Esophagus squamous epithelium (tissue), 5 donors: ENCODE measurements at places on chromosomes 1 and 21.

DNA sequence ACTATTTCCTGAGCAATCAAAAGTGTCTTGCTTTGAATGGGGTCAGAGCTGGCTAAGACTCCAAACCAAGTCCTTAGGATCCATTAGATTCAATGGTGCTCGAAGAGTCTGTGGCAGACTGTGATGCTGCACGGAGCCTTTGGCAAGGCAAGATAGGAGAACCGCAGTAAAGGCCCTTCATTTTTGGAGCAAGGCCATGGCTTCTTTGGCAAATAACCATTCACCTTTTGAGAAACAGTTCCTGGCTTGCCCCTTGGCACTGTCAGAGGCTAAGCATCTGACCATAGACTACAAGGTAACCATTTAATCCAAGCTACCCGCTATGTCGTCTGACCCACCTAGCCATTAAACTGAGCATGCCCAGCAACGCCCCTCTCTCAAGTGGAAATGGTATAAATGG lies 45.2 kb downstream of the EDN2 start:
- DNase-seq = no peak

- DNase-seq = no peak
Observed at GRCh38 chr1:178946416-178946815, 75.5 kb upstream of the ANGPTL1 start.

DNA sequence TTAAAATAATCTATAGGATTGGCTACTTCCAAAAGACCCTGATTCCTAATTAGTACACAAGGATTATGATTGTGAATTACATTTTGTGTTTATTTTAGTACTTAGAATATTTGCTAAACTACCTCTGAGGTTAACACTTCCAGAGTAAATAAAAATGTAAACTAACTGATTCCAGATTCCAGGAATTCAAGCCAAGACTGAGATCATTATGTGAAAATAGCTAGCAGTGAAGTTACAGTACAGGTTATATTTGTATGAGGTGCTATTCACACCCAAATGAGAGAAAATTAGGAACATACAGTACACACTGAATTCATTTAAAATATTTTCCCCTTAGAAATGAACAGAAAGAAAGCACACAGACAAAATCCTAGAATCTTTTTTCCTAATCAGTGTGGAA lies 28.8 kb downstream of the TTLL7 start:
- DNase-seq = no peak

- no peak for DNase-seq
Observed at GRCh38 chr1:201842472-201843027, 13.6 kb downstream of the IPO9 start.

DNA sequence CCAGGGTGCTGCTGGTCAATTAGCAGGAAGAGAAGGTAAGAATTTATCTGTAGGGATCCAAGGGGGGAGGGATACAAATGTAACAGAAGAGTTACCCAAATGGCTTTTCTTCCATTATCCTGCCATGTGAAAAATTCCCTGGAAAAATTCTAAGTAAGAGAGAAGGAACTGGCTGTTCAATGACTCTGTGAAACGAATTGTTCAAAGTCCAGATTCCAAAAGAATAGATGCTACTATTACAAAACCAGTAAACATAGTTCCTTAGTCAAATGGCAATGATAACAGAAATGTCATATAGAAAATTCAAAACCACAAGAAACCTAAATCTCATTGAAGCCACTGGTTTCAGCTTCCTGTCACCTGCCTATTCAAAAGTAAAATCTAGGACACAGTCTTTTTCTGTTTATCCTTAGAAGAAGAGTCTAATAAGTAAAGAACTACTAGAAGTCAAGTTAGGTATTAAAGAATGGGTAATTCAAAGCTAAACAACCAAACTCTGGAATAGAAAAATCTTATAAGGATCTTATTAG lies 102.6 kb downstream of the ZNF644 start:
- DNase-seq = no peak

DNA sequence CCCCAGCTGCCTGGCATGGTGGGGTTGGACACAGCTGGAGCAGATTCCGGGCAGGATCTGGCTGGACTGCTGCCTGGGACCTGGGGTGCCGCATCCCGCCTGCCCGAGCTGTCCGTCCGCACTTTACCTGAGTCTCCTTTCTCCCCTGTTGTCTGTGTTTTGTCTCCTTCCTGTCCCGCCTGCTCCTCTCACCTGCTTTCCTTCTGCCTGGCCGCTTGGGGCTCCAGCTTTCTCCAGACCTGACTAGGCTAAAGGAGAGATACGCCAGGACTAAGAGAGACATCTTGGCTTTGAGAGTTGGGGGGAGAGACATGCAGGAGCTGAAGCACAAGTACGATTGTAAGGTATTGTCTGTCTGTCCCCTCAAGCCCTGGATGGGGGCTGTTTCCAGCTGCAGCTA lies 73.3 kb downstream of the ARHGEF10L start:
- DNase-seq = no peak

GRCh38 chr1:24149866-24150233 lies 6.9 kb upstream of the IL22RA1 start:
- DNase-seq = no peak

GRCh38 chr1:39635205-39635870 lies 4.1 kb downstream of the HEYL start:
- DNase-seq = no peak

- no peak for DNase-seq
Observed at GRCh38 chr21:45059121-45059520, 15.3 kb upstream of the ADARB1 start.

GRCh38 chr1:243465738-243466137 lies 209.9 kb downstream of the SDCCAG8 start:
- DNase-seq = no peak

- DNase-seq = no peak
Observed at GRCh38 chr1:103254691-103255090, 146.4 kb upstream of the COL11A1 start.

- DNase-seq = no peak
Observed at GRCh38 chr1:22184892-22185612, 42.2 kb upstream of the WNT4 start.

GRCh38 chr1:90186506-90187322 lies 191.8 kb downstream of the ZNF326 start:
- DNase-seq = no peak

- DNase-seq = no peak
Observed at GRCh38 chr1:209873067-209873799, 45.5 kb downstream of the UTP25 start.

- DNase-seq = no peak
Observed at GRCh38 chr1:231508941-231509340, 19.5 kb upstream of the TSNAX start.

DNA sequence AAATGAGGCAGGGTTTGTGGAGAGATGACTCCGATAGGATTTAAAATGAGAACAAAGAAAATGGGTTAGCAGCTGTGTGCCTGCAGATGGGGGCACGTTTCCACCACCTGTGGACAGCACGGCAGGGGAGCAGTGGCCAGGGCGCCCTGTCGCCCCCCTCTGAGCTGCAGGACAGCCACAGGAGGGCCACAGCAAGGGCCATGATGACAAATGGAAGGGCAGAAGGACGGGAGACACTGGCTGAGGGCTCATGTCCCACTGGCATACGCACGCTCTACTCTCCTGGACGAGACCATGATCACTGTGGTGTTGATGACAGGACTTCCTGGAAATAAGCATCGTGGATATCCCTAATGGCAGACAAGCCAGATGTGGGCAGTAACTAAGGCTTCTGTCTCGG lies 241.0 kb downstream of the SDCCAG8 start:
- no peak for DNase-seq

GRCh38 chr1:68975212-68975933 lies 478.5 kb upstream of the DEPDC1 start:
- DNase-seq = no peak

- DNase-seq = no peak
Observed at GRCh38 chr1:20426371-20426770, 59.6 kb downstream of the CAMK2N1 start.

- no peak for DNase-seq
Observed at GRCh38 chr1:213666113-213666512, 321.7 kb upstream of the PROX1 start.

- no peak for DNase-seq
Observed at GRCh38 chr1:161187311-161187710, 10.0 kb upstream of the B4GALT3 start.

GRCh38 chr1:103931891-103932290 lies 182.2 kb downstream of the AMY1C start:
- DNase-seq = no peak

DNA sequence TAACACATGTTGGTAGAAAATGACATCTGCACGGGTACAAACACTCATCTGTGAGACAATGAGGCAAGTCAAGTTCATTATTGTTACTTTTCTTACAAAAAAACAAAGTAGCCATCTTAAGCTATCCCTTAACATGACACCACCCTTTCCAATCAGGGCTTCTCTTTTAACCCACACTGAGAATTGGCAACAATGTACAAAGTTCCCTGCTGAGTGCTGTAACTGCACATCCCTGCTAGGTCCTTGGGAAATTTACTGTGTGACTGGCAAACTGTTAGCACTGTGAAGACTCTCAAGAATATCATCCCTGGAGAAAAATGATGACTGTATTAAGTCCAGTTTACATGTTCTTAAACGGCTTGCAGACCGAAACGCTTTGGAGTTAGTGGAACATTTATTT lies 185.8 kb upstream of the PLD5 start:
- DNase-seq = no peak

DNA sequence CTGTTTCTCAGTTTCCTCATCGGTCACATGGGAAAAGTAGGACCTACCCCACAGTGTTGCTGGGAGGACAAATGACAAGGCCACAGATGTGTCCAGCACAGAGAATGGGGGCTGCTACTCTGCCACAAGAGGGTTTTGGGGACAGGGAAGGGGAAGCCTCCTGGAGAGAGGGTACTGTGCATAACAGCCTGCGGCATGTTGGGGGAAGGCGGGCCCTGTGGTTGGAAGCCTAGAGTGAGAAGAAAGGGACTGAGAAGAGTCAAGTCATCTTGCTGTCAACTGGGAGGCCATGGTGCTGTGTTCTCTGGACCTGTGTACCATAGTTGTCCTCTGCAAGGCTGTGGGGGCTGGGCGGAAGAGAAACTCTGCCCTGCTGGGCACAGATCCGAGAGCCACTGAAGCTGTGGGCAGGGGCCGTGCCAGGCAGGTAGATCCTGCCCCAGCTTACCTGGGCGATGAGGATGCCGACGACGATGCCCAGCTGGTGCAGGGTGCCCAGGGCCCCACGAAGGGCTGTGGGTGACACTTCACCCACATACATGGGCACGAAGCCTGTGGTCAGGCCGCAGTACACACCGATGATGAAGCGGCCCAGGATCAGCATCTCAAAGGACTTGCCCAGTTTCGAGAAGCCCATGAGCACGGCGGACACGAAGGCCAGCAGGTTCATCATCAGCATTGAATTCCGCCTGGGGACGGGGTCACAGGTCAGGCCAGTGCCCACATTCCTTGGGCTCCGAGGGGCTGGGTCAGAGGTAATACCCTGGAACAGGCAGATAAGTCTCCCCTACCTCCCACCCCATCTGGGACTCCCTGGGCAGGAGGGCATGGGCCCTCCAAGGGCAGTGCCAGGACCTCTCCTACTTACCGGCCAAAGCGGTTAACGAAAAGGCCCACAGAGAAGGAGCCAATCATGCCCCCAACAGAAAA lies 28.2 kb downstream of the SLC2A1 start:
- no peak for DNase-seq

DNA sequence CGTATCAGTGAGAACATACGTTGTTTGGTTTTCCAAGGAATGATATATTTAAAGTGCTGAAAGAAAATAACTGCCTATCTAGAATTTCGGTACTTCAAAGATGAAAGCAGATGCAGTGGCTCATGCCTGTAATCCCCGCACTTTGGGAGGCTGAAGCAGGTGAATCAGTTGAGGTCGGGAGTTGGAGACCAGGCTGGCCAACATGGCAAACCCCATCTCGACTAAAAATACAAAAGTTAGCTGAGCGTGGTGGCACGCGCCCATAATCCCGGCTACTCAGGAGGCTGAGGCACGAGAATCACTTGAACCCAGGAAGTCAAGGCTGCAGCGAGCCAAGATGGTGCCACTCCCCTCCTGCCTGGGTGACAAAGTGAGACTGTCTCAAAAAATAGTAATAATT lies 16.4 kb downstream of the CD244 start:
- no peak for DNase-seq

- no peak for DNase-seq
Observed at GRCh38 chr1:78224246-78224785, 178.6 kb downstream of the GIPC2 start.

DNA sequence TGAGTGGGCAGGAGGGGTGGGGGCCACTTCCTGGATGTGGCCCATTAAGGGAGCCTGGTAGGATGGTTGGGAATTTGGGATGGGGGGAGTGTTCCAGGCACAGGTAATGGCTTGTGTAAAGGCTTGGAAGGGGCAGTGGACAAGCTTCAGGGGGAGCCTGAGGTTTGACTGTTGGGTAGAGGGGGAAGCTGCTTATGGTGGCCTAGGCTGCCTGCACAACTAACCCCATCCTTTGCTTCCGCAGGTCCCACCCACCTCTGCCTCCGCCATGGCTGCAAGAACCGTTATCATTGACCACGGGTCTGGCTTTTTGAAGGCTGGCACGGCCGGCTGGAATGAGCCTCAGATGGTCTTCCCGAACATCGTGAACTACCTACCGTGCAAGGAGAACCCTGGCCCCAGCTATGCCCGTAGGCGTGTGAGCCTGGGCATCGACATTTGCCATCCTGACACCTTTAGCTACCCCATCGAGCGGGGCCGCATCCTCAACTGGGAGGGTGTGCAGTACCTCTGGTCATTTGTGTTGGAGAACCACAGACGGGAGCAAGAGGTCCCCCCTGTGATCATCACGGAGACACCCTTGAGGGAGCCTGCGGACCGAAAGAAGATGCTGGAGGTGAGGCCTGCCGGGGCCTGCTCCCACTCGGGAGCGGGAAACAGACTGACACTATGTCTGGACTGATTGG lies 67.8 kb downstream of the ACTL8 start:
- DNase-seq = no peak

DNA sequence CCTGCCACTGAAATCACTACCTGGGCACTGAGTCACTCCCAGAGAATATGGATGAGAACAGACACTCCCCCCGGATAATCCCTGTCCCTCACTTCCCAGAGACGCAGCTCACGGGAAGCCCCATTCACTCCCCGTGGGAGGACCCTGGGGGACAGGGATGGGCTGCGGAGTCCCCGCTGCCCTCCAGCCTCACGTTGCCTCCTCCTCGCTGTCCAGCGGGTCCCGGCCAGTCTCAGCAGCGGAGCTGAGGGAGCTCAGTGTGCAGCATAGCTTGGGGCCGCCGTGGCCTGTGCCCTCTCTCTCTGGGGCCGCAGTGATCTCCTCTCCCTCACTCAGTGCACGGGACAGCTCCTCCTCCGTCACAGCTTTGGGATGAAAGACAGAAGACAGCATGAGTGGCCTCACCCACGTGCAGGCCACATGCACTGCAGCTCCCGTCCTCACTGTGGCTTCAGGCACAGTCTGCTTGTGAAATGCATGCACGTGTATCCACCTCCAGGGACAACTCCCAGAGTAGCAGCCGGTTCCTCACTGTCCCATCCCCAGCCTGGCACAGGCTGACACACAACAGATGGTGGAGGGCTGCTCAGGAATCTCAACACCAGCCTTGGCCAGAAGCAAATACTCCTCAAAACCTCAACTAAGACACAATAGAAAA lies 7.4 kb downstream of the CFAP410 start:
- no peak for DNase-seq
